Stimulated activated CD8-positive, alpha-beta memory T cell treated with anti-CD3 and anti-CD28 coated beads, Interleukin-4, amount 100 ng/mL, for 1 hour (primary cell): ENCODE measurements at places on chromosomes 2 and 18.

GRCh38 chr18:27713738-27714095, 463.2 kb downstream of the CDH2 start:
- DNase-seq = no peak

- no peak for DNase-seq
Observed at GRCh38 chr18:49778826-49779465, 34.4 kb downstream of the ACAA2 start.

GRCh38 chr18:39918847-39919246, 2036.2 kb upstream of the PIK3C3 start:
- no peak for DNase-seq

- no peak for DNase-seq
Observed at GRCh38 chr2:109254174-109254904, 125.3 kb downstream of the SH3RF3 start.

DNA sequence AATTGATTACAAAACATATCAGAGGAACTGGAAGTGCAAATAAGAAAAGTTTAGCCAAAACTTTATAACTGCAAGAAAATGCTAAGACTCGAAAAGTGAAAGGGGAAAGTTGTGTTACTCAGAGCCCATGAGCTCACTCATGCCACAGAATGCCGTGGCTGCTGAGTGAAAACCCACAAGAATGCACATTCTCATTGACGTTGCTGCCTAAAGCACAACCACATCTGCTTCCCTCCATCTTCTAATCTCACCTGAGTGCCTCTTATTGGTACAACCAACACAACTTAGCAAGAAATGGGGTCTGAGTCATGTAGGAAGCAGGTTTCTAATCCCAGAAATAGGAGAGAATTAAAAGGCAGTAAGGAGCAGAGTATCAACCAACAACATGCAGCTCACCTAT, 259.7 kb downstream of the LNPK start:
- no peak for DNase-seq

DNA sequence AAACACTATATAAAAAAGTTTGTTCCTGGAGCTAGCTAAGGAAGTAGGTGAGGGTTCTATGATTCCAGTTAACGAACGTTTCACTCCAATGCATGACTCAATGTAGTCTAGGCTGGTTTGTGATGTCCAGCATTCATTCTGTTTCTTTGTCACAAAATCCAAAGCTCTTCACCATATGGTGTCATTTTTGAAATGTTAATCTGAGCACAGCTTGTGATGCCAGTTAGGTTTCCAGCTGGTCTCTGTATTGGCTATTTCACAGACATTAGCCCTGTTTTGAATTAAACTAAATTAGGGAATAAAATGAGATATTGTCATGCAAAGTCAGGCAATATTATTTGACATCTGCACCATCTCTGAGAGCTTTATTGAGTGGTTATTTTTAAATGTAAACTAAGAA, 159.4 kb downstream of the RBM43 start:
- no peak for DNase-seq

DNA sequence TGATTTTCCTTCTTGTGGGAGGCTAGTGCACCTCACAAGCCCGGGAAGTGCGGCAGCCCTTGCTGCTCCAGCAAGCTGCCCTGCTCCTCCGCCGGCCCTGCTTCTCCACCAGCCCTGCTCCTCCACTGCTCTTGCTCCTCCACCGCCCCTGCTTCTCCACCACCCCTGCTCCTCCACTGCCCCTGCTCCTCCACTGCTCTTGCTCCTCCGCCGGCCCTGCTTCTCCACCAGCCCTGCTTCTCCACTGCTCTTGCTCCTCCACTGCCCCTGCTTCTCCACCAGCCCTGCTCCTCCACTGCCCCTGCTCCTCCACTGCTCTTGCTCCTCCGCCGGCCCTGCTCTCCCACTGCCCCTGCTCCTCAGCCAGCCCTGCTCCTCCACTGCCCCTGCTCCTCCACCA, 95.6 kb downstream of the NDUFA10 start:
- no peak for DNase-seq

DNA sequence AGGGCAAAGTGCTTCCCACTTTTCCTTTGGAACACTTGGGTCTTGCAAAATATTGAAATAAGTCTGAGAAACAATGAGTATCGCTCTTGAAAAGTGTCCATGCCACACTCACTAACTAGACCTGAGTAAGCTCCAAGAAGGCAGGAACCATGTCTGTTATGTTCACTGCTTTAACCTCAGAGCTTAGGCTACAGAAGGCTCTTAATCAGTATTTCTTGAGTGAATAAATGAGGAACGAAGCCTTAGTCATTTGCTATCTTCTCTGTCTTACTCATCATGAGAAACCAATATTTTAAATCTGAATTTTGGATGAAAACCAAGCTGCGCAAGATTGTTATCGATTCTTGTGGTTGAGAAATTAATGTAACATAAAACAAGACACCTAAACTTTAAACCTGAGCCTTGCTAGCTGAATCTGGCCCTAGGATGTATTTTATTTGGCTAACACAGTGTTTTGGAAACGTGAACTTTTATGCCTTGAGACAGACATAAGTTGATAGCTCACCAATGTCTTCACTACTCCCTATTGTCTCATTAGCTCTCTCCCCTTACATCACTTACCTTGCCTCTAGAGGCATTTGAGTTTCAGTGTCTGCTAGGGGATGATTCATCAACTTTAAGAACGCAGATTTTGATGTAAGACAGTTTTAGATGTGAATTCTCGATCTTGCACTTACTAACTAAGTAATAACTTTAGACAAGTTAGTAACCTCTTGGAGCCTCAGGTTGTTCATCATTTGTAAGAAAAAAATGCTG, 392.8 kb upstream of the MEIS1 start:
- no peak for DNase-seq

GRCh38 chr2:141927536-141927935, 203.3 kb downstream of the LRP1B start:
- no peak for DNase-seq

DNA sequence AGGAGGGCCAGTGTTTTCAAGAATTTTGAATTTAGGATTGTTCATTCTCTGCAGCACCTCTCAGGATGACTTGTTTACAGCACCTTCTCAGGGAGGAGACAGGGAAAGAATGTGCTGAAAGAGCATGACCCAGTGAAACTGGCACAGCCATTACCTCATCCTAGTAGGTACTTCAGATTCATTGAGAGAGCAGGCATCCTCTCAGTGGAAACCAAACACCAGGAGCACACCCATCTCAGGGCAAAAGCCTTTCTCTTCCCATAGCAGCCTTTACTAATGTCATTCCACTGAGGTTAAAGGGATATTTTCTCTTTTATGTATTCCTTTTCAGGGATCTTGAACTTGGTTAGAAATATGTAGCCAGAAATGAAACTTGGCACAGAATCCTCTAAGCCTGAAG, 2.6 kb downstream of the MAP2 start:
- no peak for DNase-seq

DNA sequence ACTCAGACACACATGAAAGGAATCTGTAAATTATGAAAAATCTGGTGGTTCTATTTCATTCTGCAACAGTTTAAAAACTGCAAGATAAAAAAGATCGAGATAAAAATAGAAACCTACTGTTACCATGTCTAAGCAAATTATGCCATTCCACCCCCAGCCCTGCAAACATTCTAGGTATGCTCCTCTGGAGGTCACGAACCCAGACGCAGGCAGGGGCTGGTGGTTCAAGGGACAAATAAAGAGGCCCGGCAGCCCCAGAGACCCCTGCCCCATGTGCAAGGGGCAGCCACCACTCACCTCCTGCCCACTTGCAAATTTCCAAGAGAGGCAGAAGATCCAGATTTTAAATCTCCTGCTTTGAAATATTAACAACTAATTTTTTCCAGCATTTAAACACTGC, 210.5 kb downstream of the ANAPC1 start:
- no peak for DNase-seq

GRCh38 chr2:74679615-74680014, 25.6 kb downstream of the SEMA4F start:
- DNase-seq = no peak

- no peak for DNase-seq
Observed at GRCh38 chr2:132884292-132884691, 214.3 kb upstream of the LYPD1 start.

GRCh38 chr18:13120255-13120654, 98.3 kb upstream of the LDLRAD4 start:
- no peak for DNase-seq

DNA sequence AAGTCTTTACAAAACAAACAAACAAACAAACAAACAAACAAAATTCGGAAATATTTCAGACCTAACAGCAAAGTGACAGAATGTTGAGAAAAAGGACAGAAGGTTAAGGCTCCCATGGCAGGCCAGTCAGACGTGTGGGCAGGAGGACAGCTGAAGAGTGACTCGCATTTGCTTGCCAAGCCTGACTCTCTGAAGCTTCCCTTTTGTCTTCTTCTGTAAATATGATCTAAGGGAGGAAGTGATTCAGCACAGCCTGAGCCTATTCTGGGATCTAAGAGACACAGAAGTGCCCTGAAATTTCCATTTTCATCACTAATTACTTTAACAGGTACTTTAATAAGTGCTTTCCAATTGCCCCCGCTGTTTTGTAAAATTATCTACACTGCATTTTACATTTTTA, 134.0 kb upstream of the LYPD1 start:
- no peak for DNase-seq

DNA sequence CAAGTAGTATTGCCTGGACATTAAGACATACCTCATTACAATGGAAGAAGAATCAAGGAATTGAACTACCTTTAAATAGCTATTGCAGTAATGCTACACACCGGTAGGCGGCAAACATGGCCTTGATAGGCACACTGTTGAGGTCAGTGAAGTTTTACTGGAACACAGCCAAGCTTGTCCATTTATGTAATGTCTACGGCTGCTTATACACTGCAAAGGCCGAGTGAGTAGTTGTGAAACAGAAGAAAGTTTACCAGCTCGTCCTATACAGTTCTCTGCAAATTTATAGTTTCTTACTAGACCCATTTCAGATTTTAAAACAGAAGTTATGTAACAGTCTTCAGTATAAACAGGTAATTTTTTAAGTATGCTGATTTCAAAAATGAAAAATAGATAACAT, 38.8 kb downstream of the PPP4R1 start:
- no peak for DNase-seq

GRCh38 chr2:7190587-7191324, 273.5 kb downstream of the RNF144A start:
- DNase-seq = no peak

- DNase-seq = no peak
Observed at GRCh38 chr18:79583426-79583825, 96.2 kb upstream of the CTDP1 start.

- DNase-seq = no peak
Observed at GRCh38 chr2:8495189-8495989, 186.5 kb upstream of the ID2 start.

- DNase-seq = no peak
Observed at GRCh38 chr2:45681675-45682074, 30.2 kb downstream of the PRKCE start.

DNA sequence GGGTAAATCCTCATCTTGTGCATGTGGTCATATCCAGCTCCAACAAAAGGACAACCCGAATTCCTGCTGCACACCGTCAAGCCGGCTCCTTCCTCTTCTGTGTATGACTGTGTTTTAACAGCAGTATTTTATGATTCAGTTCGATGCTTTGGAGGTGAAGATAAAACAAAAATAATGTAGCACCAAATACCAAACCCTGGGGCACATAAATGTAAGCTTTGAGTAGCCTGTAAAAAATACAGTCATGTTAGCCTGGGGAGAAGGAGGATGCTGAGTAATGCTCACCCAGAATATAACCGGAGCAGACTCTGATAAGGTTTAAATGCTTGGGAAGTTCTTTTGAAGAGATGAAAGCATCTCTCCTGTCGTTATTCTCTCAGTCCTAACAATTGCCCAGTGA, 225.0 kb downstream of the SUCLG1 start:
- DNase-seq = no peak

DNA sequence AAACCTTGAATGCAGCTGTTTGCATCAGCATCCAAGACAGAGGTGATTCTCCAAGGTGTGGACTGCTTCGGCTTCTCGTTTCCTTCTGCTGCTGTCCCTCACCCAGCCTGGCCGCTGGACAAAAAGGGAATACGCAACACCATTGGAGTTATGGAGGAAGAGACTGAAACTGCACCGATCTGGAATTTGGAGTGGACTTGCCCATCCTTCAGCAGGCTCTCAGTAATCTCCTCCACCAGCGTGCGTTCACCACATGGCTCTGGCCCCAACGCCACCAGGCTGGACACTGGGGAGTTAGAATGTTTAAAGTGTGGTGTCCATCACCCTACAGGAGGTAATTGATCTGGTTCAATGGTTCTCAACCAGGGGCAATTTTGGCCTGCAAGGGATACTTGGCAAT, 41.4 kb upstream of the ID2 start:
- no peak for DNase-seq

GRCh38 chr2:64787698-64788097, 134.0 kb upstream of the SERTAD2 start:
- DNase-seq = no peak

DNA sequence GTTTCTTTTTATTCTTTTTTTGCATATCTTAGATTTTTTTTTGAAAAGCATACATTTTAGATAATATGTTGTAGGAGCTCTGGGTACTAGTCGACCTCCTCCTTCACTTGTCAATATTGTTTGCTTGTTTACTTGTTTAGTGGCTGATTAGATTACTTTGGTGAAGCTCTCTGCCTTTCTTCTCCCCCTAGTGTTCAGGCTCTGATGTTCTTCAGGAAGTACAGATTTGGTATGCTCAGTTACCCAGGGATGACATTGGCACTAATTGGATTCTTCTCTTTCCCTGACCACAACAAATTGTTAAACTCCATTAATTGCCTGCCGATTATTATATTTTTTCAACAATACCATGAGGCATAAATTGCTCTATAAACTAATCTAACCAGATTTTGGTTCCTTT, 491.2 kb downstream of the SUCLG1 start:
- no peak for DNase-seq

DNA sequence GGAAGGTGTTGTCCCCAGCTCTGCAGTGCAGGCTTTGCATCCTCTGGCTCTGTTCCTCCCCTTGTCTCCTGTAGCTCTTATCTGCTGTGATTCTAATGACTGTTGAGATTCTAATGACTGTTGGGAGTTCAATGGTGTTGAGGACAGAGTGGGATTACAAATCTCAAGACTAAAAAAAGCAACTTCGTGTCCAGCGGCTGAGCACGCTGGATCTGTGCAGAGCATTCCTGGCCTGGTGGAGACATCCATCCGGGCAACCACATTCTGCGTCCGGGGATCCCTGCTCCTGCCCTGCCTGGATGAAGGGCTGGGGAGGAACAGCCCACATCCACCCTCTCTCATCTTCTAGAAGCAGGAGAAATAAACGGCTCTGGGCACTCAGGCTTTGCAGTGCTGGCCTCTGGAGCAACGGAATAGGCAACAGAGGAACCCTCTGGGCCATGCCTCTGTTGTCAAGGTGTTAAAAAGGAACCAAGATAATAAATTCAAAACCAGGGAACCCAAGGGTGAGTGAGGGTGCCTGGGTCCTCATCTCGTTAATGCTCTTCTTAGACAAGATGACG, 106.7 kb upstream of the ASB18 start:
- no peak for DNase-seq
